ENCODE measurements at places on chromosomes 2 and 18. TPM values are rescaled to one million over a fixed set of nuclear protein-coding genes. Genes with fewer than 3 reads are reported as not detected.

DNA sequence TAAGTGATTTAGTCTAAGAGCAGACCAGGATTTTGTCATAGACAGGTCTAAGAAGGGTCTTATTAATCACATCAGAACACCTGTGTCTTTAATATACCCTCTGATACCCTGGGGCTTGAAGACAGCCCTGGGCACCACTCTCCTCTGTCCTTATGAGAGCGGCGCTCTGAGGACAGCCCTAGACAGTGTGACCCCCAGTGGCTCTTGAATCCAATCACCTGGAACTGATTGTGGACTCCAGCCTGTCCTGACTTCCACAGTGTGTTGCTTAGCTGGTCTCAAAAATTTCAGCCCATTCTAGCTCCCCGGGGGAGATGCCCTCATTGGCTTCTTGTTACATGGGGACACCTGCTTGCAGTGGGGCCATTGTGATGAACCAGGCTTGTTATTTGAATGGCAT, 195.8 kb upstream of the SMAD2 start:
- H3K36me3 ChIP-seq, result no peaks in the 10 kb centered on the region
- no peak for DNase-seq
- no peak overlapping the region for H3K27ac ChIP-seq
- no peaks in the 10 kb centered on the region for H3K27me3 ChIP-seq

GRCh38 chr2:127581050-127581345, 45.5 kb downstream of the MYO7B start:
- no peak for DNase-seq
- H3K4me3 ChIP-seq, result no peak overlapping the region
- H3K27me3 ChIP-seq, result no peaks in the 10 kb centered on the region
- H3K27ac ChIP-seq, result no peak overlapping the region
- H3K4me1 ChIP-seq, result peaks cover 7% of the 10 kb centered on the region

- peaks cover 13% of the 10 kb centered on the region for H3K4me1 ChIP-seq
- H3K27me3 ChIP-seq, result no peaks in the 10 kb centered on the region
- no peak overlapping the region for H3K27ac ChIP-seq
- DNase-seq, result no peak
Measured at GRCh38 chr2:64336171-64336570, 117.8 kb upstream of the LGALSL start.

DNA sequence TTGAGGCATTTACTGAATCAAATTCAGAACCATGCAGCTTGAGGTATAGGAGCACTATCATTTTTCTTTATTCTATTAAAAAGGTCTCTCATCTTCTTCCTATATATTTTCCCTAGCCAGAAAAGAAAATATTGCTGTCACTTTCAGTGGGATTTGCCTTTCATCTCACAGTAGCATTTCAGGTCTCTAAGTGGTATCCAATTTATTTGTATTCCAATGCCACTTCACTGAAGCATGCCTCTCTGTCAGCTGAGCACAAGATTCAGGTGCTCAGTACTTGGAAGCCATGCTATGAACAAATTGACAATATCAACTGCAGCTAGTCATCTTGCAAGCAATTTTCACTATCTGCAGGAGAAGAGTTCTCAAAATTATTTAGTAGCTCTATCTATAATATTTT, 457.2 kb upstream of the SLC39A10 start:
- H3K36me3 ChIP-seq, result no peaks in the 10 kb centered on the region
- no peak overlapping the region for H3K4me3 ChIP-seq
- H3K4me1 ChIP-seq, result no peaks in the 10 kb centered on the region
- no peaks in the 10 kb centered on the region for H3K27me3 ChIP-seq

DNA sequence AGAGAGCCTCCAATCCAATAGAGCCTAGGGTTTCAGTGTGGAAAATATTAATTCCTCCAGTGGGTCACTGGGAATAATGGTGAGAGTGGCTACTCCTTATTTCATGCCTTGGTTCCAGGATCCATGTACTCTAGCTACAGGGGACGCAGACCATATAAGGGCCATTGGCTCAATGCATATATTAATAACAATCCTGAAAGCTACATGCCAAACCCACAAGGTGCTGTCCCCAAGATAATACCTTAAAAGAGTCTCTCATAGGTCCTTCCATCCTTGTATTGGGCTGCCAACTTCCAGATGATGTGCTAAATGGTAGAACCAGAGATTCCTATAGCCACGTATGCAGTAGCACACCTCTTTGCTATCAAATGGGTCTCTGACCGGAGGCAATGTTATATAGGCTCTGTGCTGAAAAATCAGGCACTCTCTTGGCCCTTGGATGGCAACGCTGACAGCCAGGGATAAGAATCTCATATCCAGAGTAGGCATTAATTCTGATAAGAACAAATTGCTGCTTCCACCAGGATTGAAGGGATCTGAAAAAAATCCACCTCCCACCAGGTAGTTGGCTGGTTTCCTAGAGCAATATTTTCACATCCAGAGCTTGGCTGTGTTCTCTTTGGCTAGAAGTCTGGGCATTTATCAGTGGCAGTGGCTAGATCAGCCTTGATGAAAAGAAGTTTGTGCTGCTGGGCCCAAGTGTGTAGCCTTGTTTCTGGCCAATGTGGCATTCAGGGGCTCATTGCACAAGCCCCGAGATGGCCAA, 218.1 kb upstream of the MGAT5 start:
- no peak for DNase-seq
- H3K27me3 ChIP-seq, result no peaks in the 10 kb centered on the region
- H3K27ac ChIP-seq, result no peak overlapping the region
- H3K36me3 ChIP-seq, result no peaks in the 10 kb centered on the region
- H3K4me3 ChIP-seq, result no peak overlapping the region

- DNase-seq, result no peak
- no peak overlapping the region for H3K4me3 ChIP-seq
- no peaks in the 10 kb centered on the region for H3K36me3 ChIP-seq
Measured at GRCh38 chr2:201237486-201238123, 22.7 kb upstream of the CASP8 start.

- no peak for DNase-seq
- H3K36me3 ChIP-seq, result no peaks in the 10 kb centered on the region
- no peak overlapping the region for H3K4me3 ChIP-seq
- H3K27ac ChIP-seq, result no peak overlapping the region
- H3K27me3 ChIP-seq, result no peaks in the 10 kb centered on the region
Measured at GRCh38 chr2:10269711-10270610, 32.7 kb upstream of the HPCAL1 start.

DNA sequence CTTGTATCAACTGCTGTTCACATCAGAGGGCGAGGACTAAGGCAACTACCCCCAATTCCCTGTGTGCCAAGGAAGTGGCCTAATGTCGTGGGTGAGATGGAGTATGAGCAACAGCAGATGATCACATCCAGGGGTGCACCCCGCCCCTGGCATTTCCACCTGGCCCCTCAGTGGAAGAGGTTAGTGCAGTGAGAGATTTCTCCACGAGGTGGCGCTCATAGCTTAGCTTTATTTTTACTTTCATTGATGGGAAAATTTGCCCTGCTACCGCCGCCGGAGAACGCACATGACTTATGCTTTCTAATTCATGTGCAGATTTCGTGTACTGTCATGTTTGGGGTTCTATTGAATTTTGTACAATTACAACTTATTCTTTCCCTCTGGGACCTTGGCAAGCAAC, 470.6 kb upstream of the MEX3C start:
- H3K27ac ChIP-seq, result no peak overlapping the region
- H3K4me3 ChIP-seq, result no peak overlapping the region
- no peaks in the 10 kb centered on the region for H3K4me1 ChIP-seq
- no peak for DNase-seq
- peaks cover 4% of the 10 kb centered on the region for H3K27me3 ChIP-seq

DNA sequence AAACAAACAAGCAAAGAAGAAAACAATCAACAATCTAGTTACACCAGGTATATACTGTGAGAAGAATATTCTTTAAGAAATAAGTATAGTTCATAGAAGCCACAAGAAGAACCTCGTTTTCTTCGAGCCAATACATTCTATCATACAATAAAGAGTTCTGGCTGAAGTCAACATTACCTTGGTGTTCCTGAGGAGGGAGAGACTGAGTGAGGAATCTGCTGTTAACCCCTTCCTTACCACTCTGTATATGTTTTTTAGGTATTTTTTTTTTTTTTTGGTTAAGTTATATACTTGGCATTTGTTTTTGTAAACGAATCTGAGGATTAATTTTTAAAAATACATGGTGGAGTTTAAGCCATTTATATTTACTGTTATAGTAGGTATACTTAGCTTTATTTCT, 412.5 kb downstream of the NUP35 start:
- no peaks in the 10 kb centered on the region for H3K27me3 ChIP-seq
- no peaks in the 10 kb centered on the region for H3K4me1 ChIP-seq
- H3K36me3 ChIP-seq, result no peaks in the 10 kb centered on the region
- no peak for DNase-seq
- no peak overlapping the region for H3K4me3 ChIP-seq

- H3K4me3 ChIP-seq, result no peak overlapping the region
- DNase-seq, result peak; percentile 9
- H3K27me3 ChIP-seq, result no peaks in the 10 kb centered on the region
- no peaks in the 10 kb centered on the region for H3K4me1 ChIP-seq
- no peaks in the 10 kb centered on the region for H3K36me3 ChIP-seq
Measured at GRCh38 chr18:21330122-21330701, 88.2 kb downstream of the GREB1L start.

INPP5D gene
- total RNA-seq, result 18.7 TPM

C2orf80 gene
- total RNA-seq, result not detected

CHRND gene
- 49.1 TPM for total RNA-seq

GMPPA gene
- total RNA-seq, result 23.1 TPM

HOXD9 gene
- 0.34 TPM for total RNA-seq

MEIS1 gene
- 8.2 TPM for total RNA-seq

WDSUB1 gene
- 2.2 TPM for total RNA-seq
